ENCODE measurements at places on chromosomes 7 and 10.
A peak's percentile ranks its signal among the peaks of the same experiment; 100 is the strongest.

DNA sequence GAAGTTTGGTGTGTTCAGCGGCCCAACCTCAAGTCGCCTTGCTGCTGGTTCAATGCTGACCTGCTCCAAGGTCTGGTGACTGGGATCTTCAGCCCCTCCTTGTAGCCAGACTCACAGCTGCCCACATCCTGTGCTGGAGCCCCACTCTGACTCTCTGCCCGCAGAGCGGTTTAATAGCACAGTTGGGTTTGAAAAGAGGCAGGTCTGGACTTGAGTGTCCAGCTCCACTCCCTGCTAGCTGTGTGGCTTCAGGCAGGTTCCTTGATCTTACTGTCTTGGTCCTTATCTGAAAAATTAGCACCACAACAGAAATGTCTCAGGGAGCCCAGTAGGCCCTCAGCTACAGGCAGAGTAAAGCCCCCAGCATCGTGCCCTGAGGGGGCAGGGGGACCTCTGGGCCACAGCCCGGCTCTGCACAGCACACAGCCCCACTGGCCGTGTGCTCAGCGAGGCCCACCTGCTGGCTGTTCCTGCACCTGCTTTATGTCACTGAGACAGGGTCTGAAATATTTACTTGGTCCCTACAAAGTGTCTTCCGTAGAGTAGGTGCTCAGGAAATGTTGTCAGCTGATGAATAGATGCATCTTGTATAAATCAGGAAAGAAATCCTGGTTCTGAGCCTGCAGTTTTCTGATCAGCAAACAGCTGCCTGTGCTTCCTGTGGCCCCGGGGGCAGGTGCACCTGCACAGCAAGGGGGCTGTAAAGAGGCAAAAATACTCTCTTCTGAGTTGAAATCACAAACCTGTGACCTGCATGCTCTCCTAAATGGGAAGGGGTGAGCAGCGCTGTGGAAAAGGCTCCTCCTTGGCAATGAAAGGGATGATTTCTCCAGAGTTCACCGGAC, 155.5 kb downstream of the SVIL start:
- no peaks in the 10 kb centered on the region for H3K27me3 ChIP-seq
- H3K4me1 ChIP-seq, result peaks cover 10% of the 10 kb centered on the region
- no peak overlapping the region for H3K4me3 ChIP-seq

- H3K4me3 ChIP-seq, result no peak overlapping the region
- H3K27me3 ChIP-seq, result no peaks in the 10 kb centered on the region
Measured at GRCh38 chr10:96606216-96606615, 19.4 kb upstream of the TM9SF3 start.

DNA sequence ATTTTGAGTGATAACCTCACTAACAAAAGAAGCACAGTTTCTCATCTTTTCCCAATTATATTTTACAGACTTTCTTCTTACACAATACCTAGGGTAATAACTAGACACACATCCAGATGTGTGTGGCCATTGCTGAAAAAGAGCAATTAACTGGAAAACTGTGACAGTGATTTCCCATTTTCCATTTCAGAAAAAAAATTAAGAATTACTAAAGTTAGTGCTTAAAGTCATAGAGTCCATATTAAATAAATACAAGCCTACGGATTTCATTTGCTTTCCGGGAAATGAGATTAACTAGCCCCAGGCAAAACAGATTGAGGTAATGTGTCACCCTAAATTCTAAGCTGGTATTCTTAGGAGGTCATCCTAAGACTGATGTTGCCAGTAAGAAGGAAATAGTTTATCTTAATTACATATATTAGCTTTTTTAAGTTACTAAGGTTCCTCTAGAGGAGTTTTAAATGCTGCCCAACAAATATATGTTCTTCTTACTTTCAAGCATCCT, 10.2 kb upstream of the MACC1 start:
- H3K27ac ChIP-seq, result no peak overlapping the region
- DNase-seq, result no peak
- H3K27me3 ChIP-seq, result no peaks in the 10 kb centered on the region
- H3K4me1 ChIP-seq, result no peaks in the 10 kb centered on the region
- no peaks in the 10 kb centered on the region for H3K36me3 ChIP-seq

DNA sequence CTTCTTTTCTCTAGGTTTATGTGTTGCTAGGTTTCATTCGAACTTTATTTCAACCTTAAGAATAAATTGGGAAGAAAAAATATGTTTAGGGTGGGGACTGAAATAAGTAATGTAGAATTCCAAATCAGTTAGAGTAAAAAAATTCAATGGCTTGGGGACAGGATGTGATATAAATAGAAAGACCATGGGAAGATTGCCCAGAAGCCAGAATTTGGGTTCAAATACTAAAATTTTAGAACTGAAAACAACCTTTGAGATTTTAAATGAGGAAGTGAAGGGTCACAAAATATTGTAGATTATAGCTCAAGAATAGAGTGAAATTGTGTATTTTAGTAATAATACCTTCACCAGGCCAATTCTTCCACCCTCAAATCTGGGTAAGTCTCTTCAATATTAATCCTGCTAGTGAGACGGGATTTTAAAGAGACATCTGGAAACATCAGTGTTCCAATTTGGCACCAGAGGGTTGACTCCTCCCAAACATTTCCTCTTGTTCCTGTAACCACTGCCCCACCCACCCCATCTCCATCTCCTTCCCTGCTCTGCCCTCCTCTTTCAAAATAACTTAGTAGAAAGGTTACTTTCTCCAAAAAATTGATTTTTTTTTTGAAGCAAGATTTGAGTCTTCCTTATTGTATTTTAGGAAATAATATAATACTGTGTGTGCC, 51.3 kb upstream of the FAM3C start:
- no peak overlapping the region for H3K4me3 ChIP-seq
- DNase-seq, result no peak
- no peak overlapping the region for H3K27ac ChIP-seq
- peaks cover 3% of the 10 kb centered on the region for H3K36me3 ChIP-seq
- no peaks in the 10 kb centered on the region for H3K27me3 ChIP-seq

DNA sequence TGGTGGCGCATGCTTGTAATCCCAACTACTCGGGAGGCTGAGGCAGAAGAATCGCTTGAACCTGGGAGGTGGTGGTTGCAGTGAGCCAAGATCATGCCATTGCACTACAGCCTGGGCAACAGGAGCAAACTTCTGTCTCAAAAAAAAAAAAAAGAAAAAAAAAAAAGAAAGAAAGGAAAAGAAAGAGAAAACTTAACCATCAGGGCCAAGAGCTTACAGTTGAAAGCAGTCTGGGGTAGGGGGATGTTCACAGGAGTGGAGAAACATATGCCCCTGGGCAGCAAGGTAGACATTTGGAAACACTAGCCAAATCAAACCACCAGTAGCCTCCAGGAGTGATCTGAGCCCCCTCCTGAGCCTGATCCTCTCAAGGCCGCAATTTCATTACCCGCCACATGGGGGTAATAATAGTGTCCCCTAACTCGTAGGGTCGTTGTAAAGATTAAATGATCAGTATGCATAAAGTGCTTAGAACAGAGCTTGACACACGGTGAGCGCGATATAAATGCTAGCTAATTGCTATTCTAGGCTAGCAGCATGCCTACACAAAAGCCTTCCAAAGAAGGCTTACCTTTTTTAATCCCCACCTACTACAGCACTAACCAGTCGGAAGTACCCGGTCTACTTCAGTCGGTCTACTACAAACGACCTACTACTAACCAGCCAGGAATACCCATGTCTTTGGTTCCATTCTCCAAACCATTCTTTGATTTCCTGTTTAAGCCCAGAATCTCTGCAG, 274.3 kb upstream of the NEBL start:
- peaks cover 36% of the 10 kb centered on the region for H3K27me3 ChIP-seq
- no peak for DNase-seq
- no peaks in the 10 kb centered on the region for H3K36me3 ChIP-seq
- H3K27ac ChIP-seq, result no peak overlapping the region
- no peak overlapping the region for H3K4me3 ChIP-seq

- H3K27me3 ChIP-seq, result peaks cover 8% of the 10 kb centered on the region
- H3K36me3 ChIP-seq, result no peaks in the 10 kb centered on the region
- no peak for DNase-seq
- H3K27ac ChIP-seq, result no peak overlapping the region
- H3K4me3 ChIP-seq, result no peak overlapping the region
Measured at GRCh38 chr7:47935336-47935735, 12.9 kb downstream of the PKD1L1 start.

DNA sequence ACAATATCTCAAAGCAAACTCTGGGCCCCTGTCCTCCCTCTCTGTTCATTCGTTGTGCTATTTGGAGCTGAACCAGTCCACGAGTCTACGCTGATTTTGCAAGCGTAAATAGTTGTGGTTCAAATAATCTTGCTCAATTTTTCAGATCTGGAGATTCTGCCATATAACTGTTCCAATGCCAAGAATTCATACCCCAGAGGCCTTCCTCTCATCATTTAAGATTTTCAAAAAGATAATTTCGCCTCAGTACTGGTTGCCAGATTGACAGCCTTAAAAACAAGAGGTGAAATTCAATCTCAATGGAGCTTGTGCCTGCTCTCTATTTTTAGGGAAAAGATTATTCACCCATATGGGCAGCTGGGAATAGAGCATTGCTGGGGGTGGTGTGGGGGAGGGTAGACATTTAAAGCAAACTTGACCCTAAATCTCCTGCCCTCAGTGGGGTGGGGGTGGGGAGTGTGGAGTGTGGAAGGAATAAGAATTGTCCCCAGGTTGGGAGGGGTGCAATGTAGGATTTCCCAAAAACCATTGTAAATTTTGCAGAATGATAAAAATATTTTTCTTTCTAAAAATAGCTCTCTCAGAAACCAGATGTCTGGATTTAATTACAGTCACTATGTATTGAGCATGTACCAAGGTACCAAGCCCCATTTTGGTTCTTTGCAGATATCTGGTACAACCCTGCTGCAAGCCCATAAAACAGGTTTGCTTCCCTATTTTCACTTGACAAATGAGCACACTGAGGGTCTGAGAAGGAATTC, 104.7 kb upstream of the EEPD1 start:
- no peaks in the 10 kb centered on the region for H3K4me1 ChIP-seq
- no peaks in the 10 kb centered on the region for H3K36me3 ChIP-seq
- H3K27ac ChIP-seq, result no peak overlapping the region
- peaks cover 11% of the 10 kb centered on the region for H3K27me3 ChIP-seq
- DNase-seq, result no peak
- H3K4me3 ChIP-seq, result no peak overlapping the region

GRCh38 chr7:129530795-129531391, 28.6 kb downstream of the SMKR1 start:
- peak overlapping the region; percentile 73 for H3K27ac ChIP-seq
- peaks cover 10% of the 10 kb centered on the region for H3K4me1 ChIP-seq
- no peak for DNase-seq

DNA sequence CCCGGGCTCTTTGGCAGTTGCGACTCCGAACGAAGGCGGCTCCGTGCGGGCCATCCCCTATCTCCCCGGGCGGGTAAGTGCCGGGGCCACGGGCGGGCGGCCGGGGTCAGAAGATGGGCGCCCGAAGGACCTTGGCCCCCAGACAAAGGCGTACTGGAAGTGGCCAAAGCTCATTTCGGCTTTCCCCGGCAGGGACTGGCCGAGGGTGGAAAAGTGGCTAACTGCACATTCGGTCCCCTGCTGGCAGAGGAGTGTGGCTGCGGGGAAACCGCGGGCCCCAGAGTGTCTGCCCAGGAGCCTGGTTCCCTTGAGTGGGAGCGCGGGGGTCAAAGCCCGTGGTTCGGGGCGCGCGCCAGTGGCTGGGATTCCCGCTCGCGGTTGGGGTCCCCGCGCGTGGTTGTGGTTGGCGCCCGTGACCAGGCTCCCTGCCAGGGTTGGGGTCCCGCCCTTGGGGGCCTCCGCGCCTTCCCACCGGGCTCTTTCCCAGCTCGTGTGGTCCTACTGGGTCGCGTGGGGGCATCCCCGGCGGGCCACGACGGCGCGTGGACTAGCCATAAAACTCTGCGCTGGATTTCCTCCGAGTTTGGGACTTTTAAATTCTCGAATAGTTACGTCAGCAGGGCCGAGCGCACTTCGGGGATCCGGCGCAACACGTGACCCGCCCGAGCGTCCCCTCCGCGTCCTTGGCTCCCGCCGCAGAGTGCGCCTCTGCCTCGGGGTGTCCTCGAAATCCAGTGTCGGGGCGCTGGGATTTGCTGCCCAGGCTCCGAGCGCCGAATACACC, 124.4 kb downstream of the TACC2 start:
- no peak overlapping the region for H3K27ac ChIP-seq
- no peaks in the 10 kb centered on the region for H3K4me1 ChIP-seq
- H3K4me3 ChIP-seq, result no peak overlapping the region
- no peak for DNase-seq

- H3K4me1 ChIP-seq, result peaks cover 19% of the 10 kb centered on the region
- H3K27ac ChIP-seq, result peak overlapping the region; percentile 74
- no peak overlapping the region for H3K4me3 ChIP-seq
- no peak for DNase-seq
Measured at GRCh38 chr10:110901954-110902819, 16.8 kb downstream of the BBIP1 start.

DNA sequence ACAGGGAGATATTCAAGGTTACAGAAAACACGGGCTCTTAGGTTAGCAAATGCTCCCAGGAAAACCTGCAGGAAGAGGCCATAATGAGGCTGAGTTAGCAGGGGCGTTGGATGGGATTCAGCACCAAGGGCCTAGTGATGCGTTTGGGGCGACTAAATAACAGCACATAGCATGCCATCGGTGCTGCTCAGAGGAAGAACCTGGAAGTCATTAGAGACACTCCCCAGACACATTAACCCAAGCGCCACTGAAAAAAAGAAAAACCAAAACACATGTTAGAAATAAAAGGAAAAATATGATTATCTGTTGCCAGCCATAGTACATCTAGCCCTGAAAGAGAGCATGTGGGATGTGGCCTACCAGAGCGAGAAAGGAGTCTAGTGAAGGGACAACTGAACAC, 28.8 kb upstream of the OPALIN start:
- no peaks in the 10 kb centered on the region for H3K36me3 ChIP-seq
- no peak overlapping the region for H3K4me3 ChIP-seq
- DNase-seq, result no peak
- H3K4me1 ChIP-seq, result no peaks in the 10 kb centered on the region
- H3K27me3 ChIP-seq, result peaks cover 33% of the 10 kb centered on the region

GRCh38 chr10:3754727-3755439, 30.1 kb downstream of the KLF6 start:
- H3K27ac ChIP-seq, result no peak overlapping the region
- peaks cover 5% of the 10 kb centered on the region for H3K36me3 ChIP-seq
- no peak overlapping the region for H3K4me3 ChIP-seq
- H3K27me3 ChIP-seq, result no peaks in the 10 kb centered on the region
- H3K4me1 ChIP-seq, result peaks cover 40% of the 10 kb centered on the region
- DNase-seq, result no peak
